ENCODE measurements at places on chromosomes 7 and 10.

GRCh38 chr10:72330069-72330426, 24.7 kb downstream of the DNAJB12 start:
- DNase-seq = no peak

- DNase-seq = no peak
These were observed 597.9 kb upstream of the DPP6 start for GRCh38 chr7:153454306-153454705.

GRCh38 chr10:73850863-73851461, 23.4 kb downstream of the CAMK2G start:
- no peak for DNase-seq

GRCh38 chr7:51154201-51154600, 162.4 kb downstream of the COBL start:
- no peak for DNase-seq

- no peak for DNase-seq
These were observed 117.2 kb downstream of the CNOT4 start for GRCh38 chr7:135392701-135393100.
